ENCODE measurements at places on chromosomes 5 and 9.

DNA sequence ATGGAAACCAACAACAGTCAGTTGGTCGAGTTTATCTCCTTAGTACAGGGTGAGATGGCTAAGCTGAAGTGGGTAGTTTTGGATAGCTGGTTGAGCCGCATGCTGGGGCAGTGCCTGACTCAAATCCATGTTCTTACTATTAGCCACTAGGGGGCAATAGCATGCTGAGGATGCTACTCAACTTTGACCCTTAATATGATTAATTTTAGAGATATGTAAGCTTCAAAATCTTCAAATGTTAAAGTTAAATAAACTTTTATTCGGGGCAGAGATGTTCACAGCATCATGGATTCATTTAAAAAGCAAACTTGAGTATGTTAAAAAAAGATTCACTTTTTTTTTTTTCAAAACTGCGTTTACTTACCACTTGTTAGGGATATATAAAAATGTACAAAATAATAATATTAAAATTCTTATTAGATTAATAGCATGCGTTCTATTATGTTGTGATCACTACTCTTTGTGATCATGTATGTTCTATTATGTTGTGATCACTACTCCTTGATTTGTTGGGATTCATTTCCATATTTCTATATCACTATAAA is 57.0 kb downstream of the C9orf153 start:
- no peaks in the 10 kb centered on the region for H3K36me3 ChIP-seq
- H3K27ac ChIP-seq = no peak overlapping the region
- no peak for DNase-seq
- H3K4me3 ChIP-seq = no peak overlapping the region

DNA sequence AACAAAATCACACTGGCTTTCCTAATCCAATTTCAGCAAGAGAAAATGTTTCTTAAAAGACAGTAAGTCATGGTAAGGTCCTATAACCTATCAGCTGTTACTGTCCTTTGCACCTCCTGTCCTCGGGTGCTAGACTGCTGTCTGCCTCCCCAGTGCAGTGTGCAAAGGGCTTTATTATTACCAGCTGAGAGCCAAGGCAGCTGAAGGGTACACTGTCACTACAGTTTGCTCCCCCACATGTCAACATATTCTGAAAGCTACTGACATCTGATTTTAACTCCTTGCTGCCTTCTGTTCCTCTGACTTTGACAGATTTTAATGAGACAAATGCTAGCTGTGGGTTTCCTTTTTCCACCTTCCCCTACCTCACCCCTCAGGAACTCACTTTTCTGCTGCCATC is 389.4 kb upstream of the SLC24A2 start:
- no peak overlapping the region for H3K27ac ChIP-seq
- H3K4me1 ChIP-seq = no peaks in the 10 kb centered on the region
- H3K4me3 ChIP-seq = no peak overlapping the region
- H3K36me3 ChIP-seq = no peaks in the 10 kb centered on the region

DNA sequence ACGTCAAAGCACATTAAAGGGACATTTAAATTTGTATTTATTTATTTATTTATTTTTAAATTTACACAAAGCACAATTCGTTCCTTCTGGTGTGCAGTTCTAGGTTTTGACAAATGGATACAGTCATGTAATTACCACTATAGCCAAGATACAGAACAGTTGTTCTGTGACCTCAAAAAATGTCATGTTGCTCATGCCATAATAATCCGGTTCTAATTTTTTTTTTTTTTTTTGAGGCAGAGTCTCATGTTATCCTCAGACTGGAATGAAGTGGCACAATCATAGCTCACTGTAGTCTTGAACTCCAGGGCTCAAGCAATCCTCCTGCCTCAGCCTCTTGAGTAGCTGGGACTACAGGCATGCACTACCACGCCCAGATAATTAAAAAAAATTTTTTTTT is 7.8 kb downstream of the IGFBPL1 start:
- no peaks in the 10 kb centered on the region for H3K36me3 ChIP-seq
- H3K4me1 ChIP-seq = no peaks in the 10 kb centered on the region
- DNase-seq = no peak
- H3K27me3 ChIP-seq = no peaks in the 10 kb centered on the region
- H3K27ac ChIP-seq = no peak overlapping the region
- no peak overlapping the region for H3K4me3 ChIP-seq

- DNase-seq = no peak
- peaks cover 95% of the 10 kb centered on the region for H3K4me1 ChIP-seq
- H3K4me3 ChIP-seq = no peak overlapping the region
- no peaks in the 10 kb centered on the region for H3K27me3 ChIP-seq
- H3K27ac ChIP-seq = peak overlapping the region; percentile 95
Observed at GRCh38 chr5:139664727-139665351, 16.7 kb downstream of the CXXC5 start.

DNA sequence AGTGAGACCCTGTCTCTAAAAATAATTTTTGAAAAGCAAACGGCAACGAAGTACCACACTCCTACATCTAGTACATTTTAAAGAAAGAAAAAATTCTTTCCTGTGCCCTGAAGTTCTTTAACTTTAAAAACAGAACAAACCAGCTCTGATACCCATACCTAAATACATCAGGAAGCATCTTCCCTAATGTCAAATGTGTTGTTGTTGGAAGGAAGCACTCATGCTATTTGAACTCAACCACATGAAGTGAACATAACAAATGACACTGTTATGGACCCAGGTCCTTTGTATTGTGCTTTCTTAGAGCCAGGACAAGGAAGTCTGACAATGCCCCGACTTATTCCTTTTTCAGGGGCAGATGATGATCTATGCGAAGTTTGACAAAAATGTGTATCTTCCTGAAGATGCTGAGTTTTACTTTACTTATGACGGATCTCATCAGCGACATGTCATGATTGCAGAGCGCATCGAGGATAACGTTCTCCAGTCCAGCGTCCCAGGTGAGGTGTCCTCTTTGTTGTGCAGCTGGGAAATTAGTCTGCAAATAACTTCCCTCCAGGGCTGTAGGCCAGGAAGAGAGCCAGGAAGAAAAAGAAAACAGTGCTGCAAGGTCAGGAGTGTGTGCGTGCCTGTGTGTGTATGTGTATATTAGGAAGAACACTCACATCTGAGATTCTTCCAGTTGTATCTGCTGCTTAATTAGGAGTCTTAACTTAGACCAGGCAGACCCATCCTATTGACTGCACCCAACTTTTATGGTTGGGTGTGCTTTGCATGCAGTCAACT is 123.7 kb downstream of the ARHGEF28 start:
- peak overlapping the region; percentile 57 for H3K27ac ChIP-seq
- no peaks in the 10 kb centered on the region for H3K27me3 ChIP-seq
- no peak for DNase-seq
- no peaks in the 10 kb centered on the region for H3K36me3 ChIP-seq
- H3K4me3 ChIP-seq = no peak overlapping the region
- H3K4me1 ChIP-seq = peaks cover 12% of the 10 kb centered on the region

DNA sequence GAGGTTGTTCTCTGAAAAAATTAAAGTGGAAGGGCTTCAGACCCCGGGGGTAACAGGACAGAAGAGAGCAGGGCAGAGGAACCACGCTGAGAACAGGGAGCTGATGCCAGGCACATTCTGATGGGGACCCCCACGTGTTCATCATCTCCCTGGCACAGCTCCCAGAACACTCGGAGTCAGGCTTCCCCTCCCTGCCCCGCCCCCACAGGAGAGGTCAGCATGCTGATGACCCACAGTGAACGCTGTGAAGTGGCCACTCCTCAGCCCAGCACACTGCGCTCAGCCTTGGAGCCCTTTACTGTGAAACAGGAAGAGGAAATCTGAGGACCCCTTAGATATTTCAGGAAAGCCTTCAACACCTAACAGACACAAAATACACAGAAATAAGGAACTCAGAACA is 16.4 kb downstream of the RETREG1 start:
- H3K4me1 ChIP-seq = peaks cover 8% of the 10 kb centered on the region
- no peaks in the 10 kb centered on the region for H3K36me3 ChIP-seq
- H3K27ac ChIP-seq = peak overlapping the region; percentile 6
- H3K27me3 ChIP-seq = no peaks in the 10 kb centered on the region
- DNase-seq = no peak

- no peaks in the 10 kb centered on the region for H3K4me1 ChIP-seq
- no peak overlapping the region for H3K27ac ChIP-seq
- H3K36me3 ChIP-seq = no peaks in the 10 kb centered on the region
Observed at GRCh38 chr5:96790961-96791504, 16.7 kb downstream of the ERAP1 start.

DNA sequence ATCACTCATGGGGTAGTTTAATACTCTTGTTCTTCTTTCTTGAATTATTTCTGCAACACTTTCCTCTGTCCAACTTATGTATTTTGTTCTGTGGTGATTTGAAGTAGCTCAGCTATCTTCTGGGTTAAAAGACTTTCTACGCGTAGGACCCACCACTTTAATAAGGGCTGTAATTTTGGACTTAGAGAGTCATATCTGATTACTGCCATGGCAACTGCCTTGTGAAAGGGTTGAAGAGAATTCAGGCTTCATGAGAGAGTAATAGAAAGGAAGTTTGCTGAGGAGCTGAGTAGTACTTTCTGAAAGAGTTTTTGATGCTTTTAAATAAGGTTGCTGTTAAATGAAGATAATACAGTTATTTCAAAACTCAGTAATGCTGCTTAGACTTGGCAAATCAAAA is 89.5 kb downstream of the TLE4 start:
- no peaks in the 10 kb centered on the region for H3K27me3 ChIP-seq
- no peak for DNase-seq
- H3K27ac ChIP-seq = no peak overlapping the region
- H3K4me3 ChIP-seq = no peak overlapping the region

- peak; percentile 9 for DNase-seq
- no peaks in the 10 kb centered on the region for H3K27me3 ChIP-seq
- no peak overlapping the region for H3K27ac ChIP-seq
- no peak overlapping the region for H3K4me3 ChIP-seq
- H3K4me1 ChIP-seq = no peaks in the 10 kb centered on the region
- no peaks in the 10 kb centered on the region for H3K36me3 ChIP-seq
Observed at GRCh38 chr9:113712053-113712452, 164.1 kb upstream of the ZNF618 start.

GRCh38 chr9:81462801-81463200 is 226.5 kb downstream of the TLE1 start:
- no peaks in the 10 kb centered on the region for H3K36me3 ChIP-seq
- no peak overlapping the region for H3K27ac ChIP-seq
- H3K4me3 ChIP-seq = no peak overlapping the region
- DNase-seq = no peak
- no peaks in the 10 kb centered on the region for H3K27me3 ChIP-seq
- no peaks in the 10 kb centered on the region for H3K4me1 ChIP-seq

All from vagina (tissue), 2 donors.